ENCODE measurements at places on chromosomes 2 and 18. TPM values are rescaled to one million over a fixed set of nuclear protein-coding genes. Genes with fewer than 3 reads are reported as not detected.

DNA sequence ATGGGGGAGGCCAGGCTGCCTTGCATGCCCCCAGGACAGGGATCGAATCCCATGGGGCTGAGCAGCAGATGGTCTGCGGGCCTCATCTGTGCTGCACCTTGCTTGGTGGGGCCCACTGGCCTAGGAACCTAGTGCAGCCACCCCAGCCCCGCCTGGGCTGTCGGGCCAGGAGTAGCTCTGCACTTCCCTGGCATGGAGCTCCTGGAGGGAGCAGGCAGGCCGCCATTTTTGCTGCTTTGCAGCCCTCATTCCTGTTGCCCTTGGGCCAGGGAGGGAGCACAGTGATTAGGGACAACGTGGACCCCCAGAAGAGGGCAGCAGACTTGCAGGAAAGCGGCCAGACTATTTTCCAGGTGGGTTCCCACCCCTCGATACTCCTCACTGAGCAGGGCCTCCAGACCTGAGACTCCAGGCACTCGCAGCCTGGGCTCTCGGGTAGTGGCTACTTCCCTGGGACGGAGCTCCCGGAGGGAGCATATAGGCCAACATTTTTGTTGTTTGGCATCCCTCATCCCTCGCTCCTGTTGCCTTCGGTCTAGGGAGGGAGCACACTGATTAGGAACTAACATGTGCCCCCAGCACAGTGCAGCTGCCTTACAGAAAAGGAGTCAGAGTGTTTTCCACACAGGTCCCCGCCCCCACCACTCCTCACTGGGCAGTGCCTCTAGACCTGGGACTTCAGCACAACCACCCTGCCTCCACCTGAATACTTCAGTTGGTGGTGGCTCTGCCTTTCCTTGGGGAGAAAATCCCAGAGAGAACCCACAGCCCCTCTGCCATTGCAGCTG, 99.5 kb downstream of the MAIP1 start:
- no peak for DNase-seq
- no peak overlapping the region for H3K27ac ChIP-seq
- no peaks in the 10 kb centered on the region for H3K4me1 ChIP-seq
- H3K27me3 ChIP-seq, result no peaks in the 10 kb centered on the region

GRCh38 chr2:163527381-163527780, 208.4 kb downstream of the FIGN start:
- no peak overlapping the region for H3K4me3 ChIP-seq
- no peaks in the 10 kb centered on the region for H3K27me3 ChIP-seq
- H3K36me3 ChIP-seq, result no peaks in the 10 kb centered on the region
- H3K4me1 ChIP-seq, result no peaks in the 10 kb centered on the region

GRCh38 chr18:5142859-5143258, 54.2 kb downstream of the AKAIN1 start:
- no peaks in the 10 kb centered on the region for H3K27me3 ChIP-seq
- DNase-seq, result no peak
- no peak overlapping the region for H3K27ac ChIP-seq
- no peaks in the 10 kb centered on the region for H3K36me3 ChIP-seq

- DNase-seq, result no peak
- H3K4me1 ChIP-seq, result no peaks in the 10 kb centered on the region
Observed at GRCh38 chr2:83705146-83705545, 753.9 kb downstream of the SUCLG1 start.

Gene FNDC4
- total RNA-seq, result 117 TPM

Measured in ovary (tissue), 10 donors.